ENCODE measurements at places on chromosomes 2 and 18.
A peak's percentile ranks its signal among the peaks of the same experiment; 100 is the strongest.

- DNase-seq: no peak
Measured at GRCh38 chr18:54150226-54150625, 74.2 kb downstream of the MBD2 start.

GRCh38 chr2:106899786-106900530, 14.0 kb upstream of the ST6GAL2 start:
- DNase-seq: no peak

DNA sequence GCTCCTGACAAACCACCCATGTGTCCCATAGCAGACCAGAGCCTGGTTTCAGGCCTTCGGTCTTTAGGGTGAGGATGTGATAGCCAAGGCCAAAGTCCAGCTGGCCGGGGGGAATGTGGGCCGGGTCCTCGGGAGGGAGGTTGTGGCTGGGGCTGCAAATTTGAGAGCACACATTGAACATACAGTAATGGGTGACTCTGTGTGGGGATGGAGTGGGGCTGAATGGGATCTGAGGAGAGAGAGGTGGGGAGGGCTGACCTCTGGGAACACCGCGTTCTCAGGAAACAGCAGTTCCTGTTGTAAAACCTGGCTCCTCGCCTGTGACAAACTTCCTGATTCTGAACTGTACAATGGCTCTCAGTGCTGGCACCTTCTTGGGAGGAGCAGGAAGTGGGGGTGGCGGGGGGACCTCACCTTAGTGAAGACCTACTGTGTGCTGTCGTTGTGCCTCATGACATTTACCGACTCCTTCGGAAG, 48.8 kb downstream of the MCFD2 start:
- no peak for DNase-seq

DNA sequence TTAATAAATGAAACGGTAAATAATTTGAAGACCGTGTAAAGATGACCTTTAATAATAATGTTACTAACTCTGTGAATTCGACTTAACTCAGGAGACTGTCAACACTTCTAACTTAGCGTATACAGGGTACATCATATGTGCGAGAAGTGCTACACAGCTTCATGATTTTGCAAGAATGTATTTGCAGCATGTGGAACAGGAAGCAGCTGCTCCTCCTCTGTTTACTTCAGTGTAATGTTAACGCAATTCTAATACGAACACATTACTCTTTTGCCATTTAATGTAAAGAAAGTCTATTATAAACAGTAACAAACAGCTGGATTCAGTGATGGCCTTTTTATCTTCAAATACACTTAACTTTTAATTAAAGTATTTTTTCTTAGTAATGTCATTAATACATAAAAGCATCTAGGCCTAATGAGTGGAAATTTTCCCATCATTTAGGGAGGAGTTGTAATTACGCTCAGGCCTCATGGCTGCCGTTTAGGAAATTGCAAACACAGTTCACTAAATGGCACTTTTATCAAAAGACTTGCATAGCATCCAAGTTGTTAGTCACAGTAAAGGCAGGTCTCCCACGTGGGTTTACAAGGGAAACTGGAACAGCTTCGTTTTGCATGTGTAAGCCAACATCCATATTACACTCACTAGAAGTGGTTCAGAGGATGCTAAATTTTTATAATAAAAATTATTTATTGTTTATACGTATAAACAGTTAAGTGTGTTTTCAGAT, 635.7 kb downstream of the FBXO15 start:
- no peak for DNase-seq

GRCh38 chr2:109432421-109432820, 181.3 kb downstream of the SEPTIN10 start:
- DNase-seq: no peak

GRCh38 chr2:54579682-54580620, 123.8 kb downstream of the SPTBN1 start:
- peak; percentile 75 for DNase-seq

DNA sequence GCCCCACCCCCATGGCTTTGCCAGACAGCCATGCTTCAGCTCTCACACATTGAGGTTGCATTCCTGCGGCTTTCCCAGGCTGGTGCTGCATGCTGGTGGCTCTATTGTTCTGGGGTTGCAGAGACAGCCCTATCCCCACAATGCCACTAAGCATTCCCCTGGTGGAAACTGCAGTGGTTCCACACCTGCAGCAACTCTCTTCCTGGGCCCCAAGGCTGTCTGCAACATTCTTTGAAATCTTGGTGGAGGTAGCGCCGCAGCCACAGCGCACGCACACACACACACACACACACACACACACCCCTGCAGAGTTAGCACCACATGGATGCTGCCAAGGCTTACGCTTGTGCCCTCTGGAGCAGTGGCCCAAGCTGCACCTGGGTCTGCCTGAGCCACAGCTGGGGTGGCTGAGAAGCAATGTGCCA, 21.4 kb downstream of the SFXN5 start:
- no peak for DNase-seq

DNA sequence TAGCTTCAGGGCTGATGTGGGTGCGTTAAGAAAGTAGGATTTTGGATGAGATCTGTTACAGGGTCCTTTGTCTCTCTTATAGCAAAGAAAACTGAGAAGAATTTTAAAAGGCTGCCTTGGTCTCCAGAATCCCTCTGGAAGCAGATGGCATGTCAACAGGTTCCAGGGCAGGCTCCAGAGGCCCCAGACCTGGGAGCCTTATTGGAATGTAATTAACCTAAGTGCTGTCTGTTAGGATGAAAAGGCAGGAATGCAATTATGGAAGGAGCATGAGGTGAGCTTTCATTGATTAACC, 97.2 kb upstream of the PKDCC start:
- no peak for DNase-seq

DNA sequence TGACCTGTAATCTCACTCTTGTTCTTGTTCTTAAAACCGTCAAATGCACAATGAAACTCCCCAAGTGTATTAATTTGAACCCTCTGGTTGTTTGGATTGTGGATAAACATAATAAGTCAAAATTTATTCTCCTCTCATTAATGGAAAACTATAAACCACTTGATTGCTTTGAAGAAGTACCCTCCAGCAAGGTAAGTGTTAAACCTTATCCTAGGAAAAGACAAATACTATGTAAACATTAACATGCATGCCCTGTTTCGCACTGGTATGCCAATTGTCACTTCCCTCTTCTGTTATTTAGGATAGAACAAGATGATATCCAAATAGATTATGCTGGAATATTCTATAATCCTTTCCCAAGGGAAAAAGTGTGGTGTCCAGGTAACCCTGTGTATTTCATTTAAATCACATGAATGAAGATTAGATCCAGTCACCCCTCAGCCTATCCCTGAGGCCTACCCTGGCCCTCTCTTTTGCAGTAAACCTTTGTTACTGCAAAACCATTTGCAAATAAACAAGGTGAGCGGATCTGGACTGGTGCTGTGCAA, 1.3 kb downstream of the ADI1 start:
- DNase-seq: no peak

GRCh38 chr2:128282246-128282975, 36.3 kb downstream of the HS6ST1 start:
- DNase-seq: no peak

DNA sequence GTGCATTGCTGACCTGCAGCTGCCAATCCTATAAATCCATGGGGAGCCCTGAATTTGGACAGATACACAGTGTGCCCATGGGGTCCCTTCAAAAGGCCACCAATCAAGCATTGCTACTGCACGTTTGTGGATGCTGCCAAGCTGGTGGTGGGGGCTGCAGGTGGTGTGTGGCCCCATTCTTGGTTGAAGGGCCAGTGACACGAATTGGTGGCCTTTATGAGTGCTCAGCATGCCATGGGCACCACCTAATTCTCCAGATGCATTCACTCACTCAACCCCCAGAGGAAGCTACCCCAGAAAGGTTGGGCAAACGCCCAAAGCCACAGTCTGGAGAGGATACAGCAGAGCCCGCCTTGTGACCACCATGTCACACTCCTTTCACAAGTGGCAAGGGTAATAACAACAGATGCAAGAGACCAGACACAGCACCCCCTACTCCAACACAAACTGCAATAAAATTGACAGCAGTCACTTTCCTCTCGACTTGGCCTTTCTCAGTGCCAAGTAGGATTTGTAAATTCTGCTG, 27.1 kb downstream of the MC2R start:
- DNase-seq: no peak

GRCh38 chr2:8138923-8139667, 542.8 kb upstream of the ID2 start:
- no peak for DNase-seq

DNA sequence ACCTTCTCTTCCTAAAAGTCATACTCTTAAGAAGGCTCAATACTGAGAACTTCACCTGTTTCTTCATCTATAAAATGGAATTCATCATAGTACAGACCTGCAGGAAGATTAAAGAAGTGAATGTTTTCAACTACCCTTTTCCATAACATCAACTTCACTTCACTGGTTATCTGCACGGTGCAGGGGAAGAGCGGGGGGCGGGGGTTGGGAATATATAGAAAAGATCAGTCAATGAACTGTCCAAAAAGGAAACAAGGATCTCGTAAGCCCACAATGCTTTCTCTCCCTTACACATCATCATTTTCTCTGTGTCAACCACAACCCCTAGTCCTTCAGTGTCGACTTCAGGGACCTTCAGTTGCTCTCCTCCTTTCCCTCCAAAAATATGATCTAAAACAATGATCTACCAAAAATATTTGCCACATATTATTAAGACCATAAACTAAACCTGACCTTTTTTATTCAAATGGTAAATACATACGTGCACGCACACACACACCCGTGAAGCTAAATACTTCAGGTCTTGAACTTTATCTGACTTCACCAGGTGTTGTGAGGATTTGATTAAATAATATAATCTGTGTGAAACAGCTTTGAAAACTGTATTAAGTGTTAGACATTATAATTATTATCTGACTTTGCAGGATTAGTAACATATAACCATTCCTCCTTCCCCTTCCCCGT, 4.9 kb downstream of the MBOAT2 start:
- DNase-seq: no peak

DNA sequence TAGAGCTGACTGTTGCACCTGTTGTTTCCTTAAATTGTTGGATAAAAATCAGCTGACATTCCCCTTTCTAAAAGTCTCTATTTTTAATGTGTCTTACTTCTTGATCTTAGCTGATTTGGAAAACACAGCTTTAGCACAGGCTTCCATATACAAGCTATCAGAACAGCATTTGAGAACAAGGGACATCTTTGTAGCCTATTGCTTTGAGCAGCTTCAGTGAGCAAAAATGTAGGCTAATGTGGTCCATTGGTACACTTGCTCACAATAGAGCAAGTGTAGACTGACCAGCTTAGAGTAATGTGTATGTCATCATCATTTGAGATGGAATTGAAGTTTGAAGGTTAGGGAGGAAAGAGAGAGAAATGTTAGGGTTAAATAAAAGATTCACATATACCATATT, 7.0 kb downstream of the INPP1 start:
- no peak for DNase-seq

GRCh38 chr2:143132355-143132754, 3.1 kb downstream of the ARHGAP15 start:
- peak; percentile 68 for DNase-seq

DNA sequence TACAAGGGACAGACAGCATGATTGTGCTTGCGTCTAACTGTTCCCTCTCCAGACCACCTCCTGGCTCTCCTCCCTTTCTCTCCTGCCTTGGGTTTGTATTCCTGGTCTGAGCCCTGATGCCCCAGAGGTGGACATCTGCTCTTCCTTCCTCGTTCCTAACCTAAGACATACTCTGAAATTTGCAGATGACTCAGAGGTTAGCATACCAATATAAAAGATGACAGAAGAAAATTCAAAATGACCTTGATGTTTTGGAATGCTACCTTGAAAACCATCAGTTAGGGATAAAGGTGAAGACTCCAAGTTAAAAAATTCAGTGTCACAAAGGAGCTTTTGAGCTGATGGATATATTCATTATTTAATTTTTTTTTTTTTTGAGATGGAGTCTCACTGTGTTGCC, 12.9 kb downstream of the SMYD1 start:
- DNase-seq: no peak

DNA sequence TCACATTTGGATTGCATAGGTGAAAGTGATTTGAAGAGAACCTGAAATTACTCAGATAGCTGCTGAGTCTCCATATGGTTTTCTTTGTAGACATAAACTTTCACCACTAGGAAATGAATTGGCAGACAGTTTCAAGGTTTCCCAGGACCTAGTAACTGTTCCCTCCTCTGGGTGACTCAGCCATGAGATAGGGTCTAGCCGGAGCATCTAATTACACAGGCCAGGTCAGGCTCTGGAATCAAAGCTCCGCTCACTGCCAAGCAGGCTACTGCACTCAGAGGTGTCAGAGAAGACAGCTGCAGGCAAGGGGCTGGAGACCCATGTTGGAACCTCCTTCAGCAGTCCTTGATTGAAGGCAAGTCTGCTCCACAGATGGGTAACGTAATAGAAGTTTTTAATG, 429.2 kb downstream of the TNS1 start:
- DNase-seq: no peak

DNA sequence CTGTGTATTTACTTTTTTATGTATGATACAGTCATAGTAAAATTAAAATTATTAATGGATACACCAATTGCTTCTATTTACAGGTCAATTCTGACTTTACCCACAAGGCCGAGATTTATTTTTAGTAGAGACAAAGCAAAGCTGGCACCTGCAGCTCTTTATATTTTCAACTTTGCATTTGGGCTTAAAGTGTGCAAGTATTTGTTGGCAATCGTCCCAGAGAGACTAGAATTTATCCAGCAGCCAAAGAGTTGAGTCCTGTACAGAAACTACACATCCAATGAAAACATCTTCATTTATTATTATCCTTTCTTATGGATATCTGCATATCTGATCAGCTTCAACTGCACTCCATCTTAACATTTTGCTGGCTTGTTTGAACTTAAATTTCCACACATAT, 485.6 kb downstream of the SOX11 start:
- no peak for DNase-seq

- DNase-seq: no peak
Measured at GRCh38 chr2:107062173-107062572, 176.2 kb upstream of the ST6GAL2 start.

DNA sequence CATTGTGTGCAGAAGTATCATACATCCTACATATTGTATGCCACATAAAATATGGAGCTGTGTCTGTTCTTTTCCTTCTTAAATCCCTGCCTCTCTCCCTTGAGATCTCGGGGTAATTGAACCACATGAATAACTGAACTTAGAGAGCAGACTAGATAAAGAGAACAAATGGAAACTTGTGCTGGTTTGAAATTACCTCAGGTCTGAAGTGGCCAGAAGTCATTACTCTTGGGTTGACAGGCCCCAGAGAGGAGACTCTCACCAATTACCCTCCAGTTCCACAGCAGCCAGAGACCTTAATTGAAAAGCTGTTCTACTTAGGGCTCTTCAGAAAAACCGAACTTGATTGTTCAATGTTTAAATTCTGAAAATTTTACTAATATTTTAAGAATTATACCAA, 5.0 kb upstream of the ADAM17 start:
- no peak for DNase-seq

DNA sequence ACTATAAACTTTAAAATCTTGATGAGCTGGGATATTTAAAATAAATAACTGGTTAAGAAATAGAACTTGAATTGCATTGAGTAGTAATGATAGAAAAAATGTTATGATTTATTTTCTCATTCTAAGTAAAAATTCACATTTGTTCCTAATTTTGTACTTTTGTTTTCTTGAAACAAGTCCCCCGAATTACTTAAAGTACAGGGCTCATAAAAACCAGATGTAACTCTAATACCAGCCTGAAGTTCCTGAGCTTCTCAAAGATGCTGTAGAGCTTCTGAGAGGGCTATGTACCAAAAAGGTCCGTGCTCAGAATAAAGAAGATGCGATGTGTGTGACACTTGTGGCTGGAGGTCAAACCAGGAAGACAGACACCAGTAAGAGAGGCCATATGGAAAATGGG, 116.1 kb upstream of the TACR1 start:
- DNase-seq: no peak
